ENCODE measurements at places on chromosomes 2 and 18.

GRCh38 chr2:74846481-74846880 is 12.6 kb downstream of the HK2 start:
- no peak for DNase-seq

DNA sequence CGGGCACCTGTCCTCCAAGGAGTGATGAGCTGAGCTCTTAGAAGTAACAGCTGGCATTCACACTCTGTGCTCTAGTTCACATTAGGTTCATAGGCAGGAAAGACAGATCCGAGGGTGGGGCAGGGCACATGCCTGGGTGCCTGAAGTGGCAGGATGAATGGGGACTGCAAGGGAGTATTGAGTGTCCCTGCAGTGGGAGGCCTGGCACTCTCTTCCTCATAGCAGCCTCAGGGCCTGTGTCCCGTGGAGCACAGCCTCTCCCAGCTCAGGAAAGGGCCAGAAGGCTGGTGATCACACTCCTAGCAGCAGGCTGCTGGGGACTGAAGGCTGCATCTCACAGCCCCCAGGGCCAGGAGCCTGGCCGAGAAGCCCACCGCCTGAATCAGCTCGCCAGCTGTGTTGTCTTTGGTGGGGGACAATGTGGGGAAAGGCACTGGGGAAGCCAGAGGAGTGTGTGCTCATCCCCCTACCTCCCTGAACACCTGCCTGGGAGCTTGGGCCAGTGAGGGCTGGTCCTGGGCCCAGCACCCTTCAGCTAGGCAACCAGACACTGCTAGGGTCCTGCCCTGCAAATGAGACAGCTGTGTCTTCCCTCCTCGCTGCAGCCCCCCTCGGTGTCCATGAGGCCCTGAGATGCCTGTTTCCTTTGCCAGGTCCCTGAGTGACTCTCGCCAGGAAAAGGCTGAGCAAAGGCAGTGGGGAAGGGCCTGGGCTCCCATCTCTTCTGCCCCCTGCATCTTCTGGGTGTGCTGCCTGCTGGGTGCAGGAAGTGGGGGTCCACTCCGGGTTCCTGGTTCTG is 48.2 kb upstream of the HS6ST1 start:
- DNase-seq, result no peak

GRCh38 chr18:35497027-35497369 is 762 bp downstream of the INO80C start:
- DNase-seq, result no peak

DNA sequence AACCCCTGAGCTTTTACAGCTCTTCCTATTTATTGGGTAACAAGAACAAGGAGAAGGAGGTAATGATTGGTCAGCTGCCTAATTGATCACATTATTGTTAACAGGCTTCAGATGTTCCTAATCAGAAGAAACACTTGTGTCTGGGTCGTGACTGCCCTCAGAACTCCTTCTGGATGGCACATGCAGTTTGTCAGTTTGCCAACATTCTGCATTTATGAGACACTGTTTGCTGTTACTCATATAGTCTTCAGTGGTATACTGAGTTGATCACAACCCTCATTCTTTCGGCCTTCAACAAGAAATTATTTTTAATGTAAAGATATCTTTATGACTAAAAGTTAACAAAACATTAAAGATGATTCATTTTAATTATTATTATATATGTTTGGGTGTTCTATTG is 95.7 kb upstream of the DOCK10 start:
- DNase-seq, result no peak

- no peak for DNase-seq
These were observed at the start of gene GPR35 for GRCh38 chr2:240624950-240625621. TSS of gene GPR35 (plus strand) at chr2:240625480. CDS start at chr2:240629953, 4,473 bp downstream.

GRCh38 chr2:158815658-158816057 is 20.5 kb downstream of the DAPL1 start:
- DNase-seq, result no peak

DNA sequence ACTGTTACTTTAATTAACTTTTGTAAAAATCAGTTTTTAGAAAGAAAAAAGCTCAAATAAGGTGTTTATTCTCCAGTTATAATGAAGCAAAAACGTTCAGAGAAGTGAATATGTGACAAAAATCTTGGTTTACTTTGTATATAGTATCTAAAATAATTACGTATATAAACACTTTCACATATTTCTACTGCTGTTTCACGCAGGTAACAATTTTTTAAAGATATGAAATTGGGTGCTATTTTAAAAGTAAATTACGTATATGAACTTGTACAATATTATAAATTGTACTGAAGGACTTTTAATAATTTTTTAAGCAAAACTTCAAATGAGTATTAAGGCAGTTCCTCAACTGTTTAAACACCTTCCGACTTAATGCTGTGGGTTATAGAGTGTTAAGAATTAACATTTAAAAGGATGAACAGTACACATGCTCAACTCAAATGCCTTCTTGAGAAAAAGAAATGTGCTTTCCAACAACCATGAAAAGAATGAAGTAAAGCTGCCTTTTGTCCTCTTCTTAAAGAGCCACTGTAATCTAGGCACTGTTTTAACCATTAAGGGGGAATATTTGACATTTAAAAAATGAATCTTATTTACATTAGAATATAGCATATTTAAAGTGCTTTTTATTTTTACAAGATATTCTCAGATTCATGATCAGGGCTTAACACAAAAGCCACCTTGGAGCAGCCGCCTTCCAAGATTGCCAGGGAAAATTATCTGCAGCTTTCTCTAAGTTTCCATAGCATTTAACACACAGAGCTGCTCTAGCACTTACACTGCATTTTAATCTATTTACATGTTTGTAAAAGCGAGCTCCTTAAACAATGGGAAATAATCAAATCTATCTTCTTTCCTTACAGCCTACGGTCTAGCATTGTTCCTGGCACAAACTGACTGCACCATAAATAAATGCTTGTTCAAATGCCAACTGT is 56.5 kb upstream of the CDKL4 start:
- no peak for DNase-seq

- DNase-seq, result no peak
These were observed 141.1 kb downstream of the RBMS1 start for GRCh38 chr2:160352500-160352899.

DNA sequence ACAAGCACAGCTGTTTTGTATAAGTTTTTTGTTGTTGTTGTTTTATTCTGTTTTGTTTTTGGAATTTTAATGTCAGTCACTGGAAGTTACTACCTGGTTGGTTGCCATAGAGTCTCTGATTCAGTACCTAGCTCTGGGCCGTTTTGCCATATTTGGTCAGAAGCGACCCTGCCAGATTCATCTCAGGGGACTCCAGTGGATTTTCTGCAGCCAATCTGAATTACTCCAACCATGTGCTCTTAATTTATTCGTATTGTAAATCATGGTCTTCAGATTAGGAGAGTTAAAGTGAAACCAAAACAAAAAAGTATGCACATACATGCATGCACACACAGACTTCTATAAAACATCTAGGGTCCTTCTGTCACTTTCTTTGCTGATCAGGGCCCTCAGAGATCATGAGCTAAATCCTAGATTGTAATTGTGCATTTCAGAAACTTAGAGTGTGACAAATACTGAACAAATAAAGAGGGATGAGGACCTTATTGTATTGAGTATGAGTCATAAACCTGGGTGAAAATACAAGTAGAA is 317.4 kb upstream of the UBE2E3 start:
- no peak for DNase-seq

GRCh38 chr2:187526792-187527191 is 27.4 kb downstream of the TFPI start:
- no peak for DNase-seq

- DNase-seq, result no peak
These were observed 300.6 kb downstream of the AFF3 start for GRCh38 chr2:99841749-99842148.

- DNase-seq, result no peak
These were observed 70.1 kb upstream of the LGALSL start for GRCh38 chr2:64383881-64384280.

GRCh38 chr2:44731505-44731904 is 210.0 kb upstream of the SIX3 start:
- no peak for DNase-seq

- DNase-seq, result no peak
These were observed 66.7 kb downstream of the TNS1 start for GRCh38 chr2:217935901-217936684.

DNA sequence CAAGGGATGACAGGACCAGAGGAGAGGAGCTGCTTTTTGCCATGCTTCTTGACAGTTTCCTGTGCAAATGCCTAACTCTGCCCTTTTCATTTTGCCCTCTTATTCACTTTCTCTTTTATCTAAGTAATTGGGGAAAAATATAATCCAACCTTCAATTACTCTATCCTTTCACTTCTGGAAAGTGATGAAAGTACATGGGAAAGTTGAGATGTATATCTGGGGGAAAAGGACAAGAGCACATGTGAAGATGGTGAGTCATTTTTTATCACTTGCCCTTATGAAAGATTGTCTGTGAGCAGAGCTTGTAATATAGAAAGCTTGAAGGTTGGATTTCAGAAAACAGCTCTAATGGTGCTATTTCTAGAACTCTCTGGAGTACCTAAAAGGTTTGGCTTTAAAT is 1070.7 kb downstream of the CNTNAP5 start:
- DNase-seq, result no peak

- no peak for DNase-seq
These were observed 35.6 kb downstream of the RMC1 start for GRCh38 chr18:23538870-23539269.

DNA sequence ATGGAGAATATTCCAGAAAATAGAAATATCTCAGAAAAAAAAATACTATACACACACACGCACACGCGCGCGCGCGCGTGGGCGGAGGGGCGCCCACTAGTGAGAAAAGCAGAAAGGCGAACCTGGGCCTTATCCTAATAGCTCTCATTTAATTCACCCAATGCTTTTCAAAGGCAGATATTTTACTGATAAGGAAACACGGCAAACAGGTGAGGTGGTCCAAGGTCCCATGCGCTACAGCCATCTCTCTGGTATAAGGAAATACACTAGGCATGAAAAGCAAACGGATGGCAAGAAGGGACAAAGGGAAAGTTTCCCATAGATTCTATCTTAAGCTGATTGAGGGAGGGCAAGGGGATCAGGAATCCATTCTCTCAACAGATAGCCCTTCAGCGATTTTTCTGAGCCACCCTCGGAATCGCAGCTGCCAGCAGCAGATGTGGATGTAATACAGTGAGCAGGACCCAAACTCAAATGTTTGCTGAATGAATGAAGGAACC is 136.7 kb downstream of the TMEM247 start:
- no peak for DNase-seq

GRCh38 chr2:196913691-196914090 is 12.8 kb downstream of the PGAP1 start:
- DNase-seq, result no peak

- no peak for DNase-seq
These were observed at the start of gene PER2 for GRCh38 chr2:238287737-238288649. TSS of gene PER2 (minus strand) at chr2:238288610. CDS start at chr2:238277936, 10,674 bp downstream.

DNA sequence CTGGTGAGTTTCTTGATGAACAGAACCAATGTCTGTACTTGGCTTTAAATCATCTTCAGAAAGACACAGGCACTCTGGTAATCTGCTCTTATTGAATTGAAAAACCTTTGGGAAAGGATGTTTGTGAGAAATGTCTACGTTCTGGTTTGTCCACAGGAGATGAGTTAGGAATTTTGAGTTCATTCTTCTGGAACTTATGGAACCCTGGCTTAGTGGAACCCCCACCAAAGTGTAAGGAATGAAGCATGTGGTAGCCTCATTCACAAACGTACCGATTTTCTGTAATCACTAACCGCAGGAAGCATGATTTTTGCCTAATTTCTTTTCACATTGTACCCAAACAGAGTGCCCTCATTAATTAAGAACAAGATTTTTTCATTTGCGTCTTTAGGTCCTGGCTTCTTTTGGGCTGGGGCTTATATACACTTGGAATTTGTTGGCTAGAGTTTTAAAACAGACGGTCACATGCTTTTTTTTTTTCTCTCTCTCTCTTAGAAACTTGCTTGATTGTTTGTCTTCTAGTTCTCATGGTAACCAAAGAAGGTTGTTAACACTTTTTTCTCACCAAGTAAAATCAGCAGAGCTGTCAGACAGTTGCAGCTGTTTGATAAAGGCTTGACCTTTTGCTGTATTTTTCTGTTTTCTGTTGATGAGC is 314.1 kb upstream of the THUMPD2 start:
- DNase-seq, result no peak

GRCh38 chr2:98875081-98875728 is 60.8 kb downstream of the CRACDL start:
- DNase-seq, result no peak

DNA sequence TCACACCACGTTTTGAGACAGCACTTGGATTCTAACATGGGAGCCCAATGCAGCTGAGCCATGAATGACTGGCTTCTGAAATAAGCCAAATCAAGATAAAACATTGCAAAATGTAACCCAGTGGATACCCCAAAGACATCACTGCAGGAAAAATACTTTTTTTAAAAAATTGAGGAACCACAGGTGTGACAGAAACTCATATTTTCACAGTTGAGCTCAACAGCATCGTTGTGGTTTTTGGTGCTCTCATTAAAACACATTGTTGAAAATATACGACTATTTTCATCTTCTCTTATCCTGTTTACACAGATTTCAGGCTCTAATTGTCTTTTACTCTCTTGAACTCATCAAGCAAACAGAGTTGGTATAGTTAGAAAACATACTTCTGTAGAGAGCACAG is 429.3 kb upstream of the VRK2 start:
- DNase-seq, result no peak

DNA sequence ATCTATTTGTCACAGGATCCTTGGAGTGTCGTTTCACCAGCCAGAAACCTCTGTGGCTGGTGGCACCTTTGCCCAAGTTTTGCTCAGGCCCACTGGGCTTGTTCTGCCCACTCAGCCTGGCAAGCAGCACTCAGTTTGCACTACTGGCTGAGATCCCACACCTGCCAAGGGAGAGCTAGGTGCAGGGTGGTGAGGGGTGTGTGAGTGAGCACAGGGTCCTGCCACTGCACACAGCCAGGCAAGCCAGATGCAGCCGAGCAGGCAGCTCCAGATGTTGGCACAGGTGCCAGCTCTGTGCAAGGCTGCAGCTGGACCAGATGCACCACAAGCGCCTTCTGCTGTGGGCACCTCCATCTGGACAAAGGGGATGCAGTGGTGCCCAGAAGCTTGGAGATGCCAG is 281.7 kb upstream of the UBE2E3 start:
- DNase-seq, result no peak

- DNase-seq, result peak; percentile 56
These were observed 59.7 kb downstream of the PTH2R start for GRCh38 chr2:208466151-208466919.

DNA sequence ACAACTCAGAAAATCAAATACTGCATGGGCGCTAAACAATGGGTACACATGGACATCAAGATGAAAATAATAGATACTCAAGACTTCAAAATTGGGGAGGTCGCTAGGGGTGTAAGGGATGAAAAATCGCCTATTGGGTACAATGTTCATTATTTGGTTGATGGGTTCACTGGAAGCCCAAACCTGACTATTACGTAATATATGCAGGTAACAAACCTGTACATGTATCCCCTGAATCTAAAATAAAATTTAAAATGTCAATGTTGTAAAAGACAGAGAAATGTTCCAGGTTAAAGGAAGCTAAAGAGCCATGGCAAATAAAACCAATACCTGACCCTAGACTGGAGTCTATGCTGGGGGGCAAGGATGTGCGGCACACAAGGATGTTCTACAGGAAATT is 80.4 kb upstream of the CCBE1 start:
- DNase-seq, result no peak

- no peak for DNase-seq
These were observed 48.3 kb upstream of the ZC3H15 start for GRCh38 chr2:186437719-186438118.
